ENCODE measurements at places on chromosomes 1 and 21.

GRCh38 chr1:15681349-15682292 lies 2.5 kb upstream of the PLEKHM2 start:
- no peak for DNase-seq

GRCh38 chr1:165717918-165718515 lies 19.7 kb upstream of the ALDH9A1 start:
- no peak for DNase-seq

DNA sequence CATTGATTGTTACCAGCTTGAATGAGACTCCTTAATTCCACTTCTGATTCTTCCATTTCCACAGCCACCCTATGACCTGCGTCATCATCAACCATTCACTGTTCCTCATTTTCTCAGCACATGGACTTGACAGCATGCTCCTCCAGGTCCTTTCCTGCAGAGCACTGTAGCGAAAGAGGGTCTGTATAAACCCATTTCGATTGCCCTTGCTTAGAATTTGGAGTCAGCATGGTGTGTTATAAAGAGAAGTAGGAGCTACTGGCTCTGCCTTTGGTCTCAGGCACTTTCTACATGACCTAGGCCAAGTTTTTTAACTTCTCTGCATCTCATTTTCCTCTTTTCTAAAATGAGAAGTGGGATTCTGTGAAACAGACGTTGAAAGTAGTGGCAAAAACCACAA lies 133.8 kb downstream of the AK5 start:
- no peak for DNase-seq

DNA sequence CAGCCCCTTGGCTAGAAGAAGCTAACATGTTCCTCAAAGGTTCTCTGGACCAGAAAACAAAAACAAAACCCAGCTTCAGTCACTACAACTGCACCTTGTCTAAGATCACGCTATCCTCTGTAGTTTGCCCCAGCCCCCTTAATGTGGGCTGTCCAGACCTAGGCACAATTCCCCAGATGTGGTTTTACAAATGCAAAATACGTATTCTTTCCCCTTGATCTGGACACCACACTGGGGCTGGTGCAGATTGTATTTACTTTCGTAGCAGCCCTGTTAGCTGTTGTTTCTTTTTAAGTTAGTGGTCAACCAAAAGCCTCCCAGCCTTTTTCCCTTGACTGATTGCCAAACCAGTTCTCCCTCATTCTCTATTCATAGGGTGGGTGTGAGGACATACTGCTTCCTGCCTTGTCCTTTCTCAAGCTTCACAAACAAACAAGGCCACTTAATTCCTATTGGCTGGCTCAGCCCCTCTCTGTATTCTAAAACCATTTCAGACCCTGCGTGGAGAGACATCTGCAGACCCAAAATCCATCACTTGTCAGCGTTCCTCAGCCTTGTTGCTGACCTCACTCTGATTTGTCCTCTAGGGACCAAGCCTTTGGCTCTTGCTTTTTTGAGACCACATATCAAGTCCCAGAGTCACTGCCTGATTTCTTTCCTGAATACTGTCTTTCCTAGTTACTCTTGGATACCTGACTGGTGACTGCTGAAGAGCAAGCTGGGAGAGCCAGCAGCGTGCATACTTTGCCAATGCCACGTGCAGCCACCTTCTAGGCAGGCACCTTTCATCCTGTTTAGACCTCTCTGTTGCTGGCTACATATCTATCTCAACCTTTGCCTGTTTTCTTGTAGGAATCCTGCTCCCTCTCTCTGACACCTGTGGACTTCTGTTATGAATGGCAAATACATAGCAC lies 96.4 kb upstream of the RAB3GAP2 start:
- DNase-seq, result no peak

DNA sequence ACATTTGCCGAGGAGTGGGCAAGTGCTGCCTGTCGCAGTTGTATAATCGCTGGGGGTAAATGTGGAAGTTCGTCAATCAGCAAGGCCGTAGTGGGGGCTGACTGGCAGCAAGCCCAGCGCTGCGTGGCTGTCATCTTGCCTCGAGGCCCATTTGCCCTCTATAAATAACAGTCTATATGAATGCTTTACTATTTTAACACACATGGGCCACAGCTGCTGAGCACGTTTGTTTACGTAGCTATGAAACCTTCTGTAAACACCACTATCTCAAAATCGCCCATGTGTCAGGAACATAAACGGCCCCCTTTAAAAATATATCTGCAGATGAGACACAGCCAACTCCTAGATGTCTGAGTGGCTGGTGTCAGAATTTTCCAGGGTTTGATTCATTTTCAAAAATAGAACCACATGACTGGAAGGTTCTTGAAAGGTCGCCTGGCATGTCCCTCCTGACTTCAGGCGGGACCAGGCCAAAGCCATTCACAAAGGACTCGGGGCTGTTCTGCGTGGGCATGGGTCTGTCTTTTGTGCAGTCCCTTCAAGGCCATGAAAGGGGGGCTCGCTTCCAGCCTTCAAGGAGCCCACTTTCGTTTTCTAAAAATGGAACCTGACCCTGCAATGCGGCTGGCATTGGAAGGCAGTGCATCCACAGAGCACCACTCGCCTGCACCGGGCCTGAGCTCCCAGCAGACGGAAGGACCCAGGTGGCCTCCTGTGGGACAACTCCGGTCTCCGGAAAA lies 205.5 kb downstream of the KCNJ6 start:
- DNase-seq, result no peak

DNA sequence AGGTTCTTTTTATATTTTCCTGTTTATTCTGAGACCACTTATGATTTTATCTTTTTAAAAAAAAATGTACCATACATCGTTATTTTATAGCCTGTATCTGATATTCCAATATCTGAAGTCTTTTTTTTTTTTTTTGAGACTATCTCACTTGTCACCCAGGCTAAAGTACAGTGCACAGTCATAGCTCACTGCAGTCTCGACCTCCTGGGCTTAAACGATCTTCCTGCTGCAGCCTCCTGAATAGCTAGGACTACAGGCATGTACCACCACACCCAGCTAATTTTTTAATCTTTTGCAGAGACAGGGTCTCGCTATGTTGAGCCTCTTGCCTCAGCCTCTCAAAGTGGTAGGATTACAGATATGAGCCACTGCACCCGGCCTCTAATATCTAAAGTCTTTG lies 25.1 kb downstream of the BCAR3 start:
- no peak for DNase-seq

DNA sequence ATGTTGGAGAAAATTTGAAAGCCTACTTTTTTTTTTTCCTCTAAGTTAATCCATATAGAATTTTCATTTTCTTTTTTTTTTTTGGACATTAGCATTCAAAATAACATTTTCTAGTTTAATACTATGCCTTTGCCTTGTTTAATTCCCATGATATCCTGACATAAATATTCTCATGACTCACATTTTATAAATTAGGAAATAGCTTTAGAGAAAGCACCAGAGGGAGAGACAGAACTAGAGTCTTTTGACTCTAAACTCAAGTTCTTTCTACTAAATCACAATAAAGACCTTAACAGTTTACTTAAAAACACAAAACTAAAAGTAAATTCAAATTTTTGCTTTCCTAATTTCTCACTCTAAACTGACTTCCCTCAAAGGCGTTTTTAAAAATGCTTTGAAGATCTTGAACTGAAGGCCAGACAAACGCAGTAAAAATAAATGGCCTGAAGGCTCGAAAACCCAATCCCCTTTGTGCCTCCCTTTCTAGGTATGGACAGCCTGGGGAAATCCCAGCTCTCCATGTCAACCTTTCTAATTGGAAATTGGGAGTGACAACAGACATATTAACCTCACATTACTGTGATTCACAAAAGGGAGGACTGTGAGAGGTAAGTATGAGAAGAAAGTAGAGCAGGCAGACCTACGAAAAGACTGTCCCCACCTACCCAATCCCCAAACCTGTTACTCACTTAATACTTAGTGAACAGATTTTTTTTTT lies 104.6 kb downstream of the ENAH start:
- no peak for DNase-seq

DNA sequence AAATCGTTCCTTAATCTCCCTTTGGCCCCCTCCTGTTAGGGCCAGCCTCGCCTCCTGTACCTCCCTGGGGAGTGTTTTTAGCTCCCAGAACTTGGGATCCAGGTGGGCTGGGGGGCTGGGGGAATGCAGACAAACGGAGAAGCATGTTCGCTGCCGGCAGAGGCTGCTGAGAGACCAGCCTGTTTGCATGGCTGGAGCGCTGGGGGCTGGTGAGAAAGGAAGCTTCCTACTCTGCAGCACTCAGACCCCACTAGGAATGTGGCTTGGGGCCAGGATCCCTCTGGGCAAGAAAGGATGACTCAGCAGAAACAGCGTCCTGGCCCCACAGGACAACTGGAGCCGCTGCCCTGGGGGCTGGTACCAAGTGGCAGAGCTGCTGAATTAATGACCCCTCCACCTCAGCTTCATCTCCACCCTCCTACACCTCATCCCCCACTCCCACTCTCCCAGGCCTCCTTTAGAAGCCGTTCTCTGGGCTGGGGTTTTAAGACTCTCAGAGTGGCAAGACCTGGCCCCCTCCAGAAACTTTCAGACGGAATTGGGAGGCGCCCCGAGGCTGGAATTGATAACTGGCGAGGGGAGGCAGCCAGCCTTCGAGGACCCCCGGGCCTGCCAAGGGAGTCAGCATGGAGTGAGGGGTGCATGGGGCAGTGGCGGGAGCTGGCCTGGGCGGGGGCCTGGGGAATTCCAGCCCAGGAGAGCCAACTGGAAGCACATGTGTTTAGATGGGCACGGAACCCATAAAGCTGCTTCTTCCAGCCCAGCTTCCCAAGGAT lies 28.5 kb upstream of the EPS8L3 start:
- peak; percentile 6 for DNase-seq

- DNase-seq, result no peak
Observed at GRCh38 chr1:206062464-206062863, 9.5 kb downstream of the RHEX start.

DNA sequence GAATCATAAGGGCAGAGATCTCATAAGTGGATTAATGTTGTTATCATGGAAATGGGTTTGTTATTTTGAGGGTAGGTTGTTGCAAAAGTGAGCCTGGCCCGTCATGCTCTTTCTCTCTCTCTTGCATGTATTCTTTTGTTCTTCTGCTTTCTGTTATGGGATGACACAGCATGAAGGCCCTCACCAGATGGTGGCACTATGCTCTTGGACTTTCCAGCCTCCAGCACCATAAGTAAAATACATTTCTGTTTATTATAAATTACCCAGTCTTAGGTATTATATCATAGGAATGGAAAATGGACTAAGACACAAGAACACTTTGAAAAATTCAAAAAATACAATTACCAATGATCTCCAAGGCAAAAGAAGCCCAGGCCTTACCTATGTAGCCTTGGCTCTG lies 676.1 kb downstream of the PTPRU start:
- DNase-seq, result no peak

DNA sequence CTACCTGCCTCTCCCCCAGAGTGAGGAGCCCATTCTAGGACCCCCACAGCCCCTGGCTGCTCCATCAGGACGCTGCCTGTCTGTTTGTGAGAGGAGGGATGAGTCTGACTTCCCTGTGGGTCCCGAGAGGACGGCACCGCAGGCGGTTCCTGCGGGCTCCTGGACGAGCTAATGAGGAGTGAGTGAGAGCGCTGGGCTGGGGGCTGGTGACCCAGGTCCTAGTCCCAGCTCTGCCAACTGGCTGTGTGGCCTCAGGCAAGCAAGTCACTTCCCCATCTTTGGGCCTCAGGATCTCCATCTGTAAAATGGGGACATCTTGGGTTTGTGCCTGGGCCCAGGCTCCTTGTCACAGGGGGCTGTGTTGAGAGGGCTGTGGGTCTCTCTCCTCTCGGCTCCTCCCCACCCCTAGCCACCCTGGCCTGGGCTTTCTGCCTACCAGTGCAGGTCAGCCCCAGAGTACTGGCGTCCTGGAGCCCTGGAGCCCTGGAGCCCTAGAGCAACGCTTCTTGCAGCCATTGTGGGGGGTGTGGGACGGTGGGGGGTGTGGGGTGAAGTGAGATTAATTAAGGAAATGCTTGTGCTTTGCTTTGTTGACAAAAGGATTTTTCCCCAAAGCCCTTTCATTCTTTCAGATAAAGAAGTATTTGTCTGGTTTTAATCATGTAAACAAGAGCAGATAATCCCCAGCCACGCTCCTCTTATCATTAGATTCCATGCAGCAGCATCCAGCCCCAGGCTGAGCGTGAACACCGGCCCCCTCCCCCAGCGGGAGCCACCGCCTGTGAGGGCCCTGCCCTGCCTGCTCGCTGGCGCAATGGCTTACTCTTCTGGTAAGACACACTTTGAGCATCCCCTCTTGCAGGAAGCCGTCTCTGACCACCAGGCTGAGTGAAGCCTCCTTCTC lies 26.8 kb downstream of the SLC1A7 start:
- no peak for DNase-seq

DNA sequence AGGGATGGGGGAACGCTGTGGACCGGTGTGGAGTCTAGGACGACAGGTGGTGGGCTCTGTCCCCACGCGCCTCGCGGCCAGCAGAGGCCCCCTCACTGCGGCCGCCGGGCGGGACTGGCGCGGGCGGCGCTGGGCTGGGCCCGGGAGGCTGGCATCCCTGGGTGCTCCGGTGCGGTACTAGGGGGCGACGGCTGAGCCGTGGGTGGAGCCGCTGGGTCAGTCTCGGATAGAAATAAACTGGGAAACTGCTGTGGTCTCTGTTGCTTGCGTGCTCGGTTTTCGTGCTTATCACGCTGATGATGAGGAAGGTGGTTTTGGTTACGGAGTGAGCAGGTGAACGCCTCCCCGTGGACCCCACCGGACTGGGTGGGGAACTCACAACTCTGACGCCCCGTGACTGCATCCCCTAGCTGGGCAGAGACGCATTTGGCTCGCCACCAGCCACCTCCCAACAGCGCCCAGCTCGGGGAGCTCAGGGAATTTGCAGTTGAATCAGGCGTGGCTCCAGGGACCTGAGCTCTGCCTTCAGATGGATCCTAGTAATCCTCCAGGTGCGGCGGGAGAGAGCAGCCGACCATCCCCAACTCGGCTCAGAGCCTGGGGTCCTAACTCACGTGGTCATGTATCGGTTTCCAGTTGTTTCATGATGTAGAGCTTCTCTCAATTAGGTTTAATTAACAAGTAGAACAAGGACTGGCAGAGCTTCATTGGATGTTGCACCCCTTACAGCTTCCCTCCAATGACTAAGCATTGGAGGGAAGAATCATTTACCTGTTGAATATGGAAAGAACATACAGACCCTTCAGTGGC lies 32.1 kb downstream of the HSD17B7 start:
- DNase-seq, result no peak

GRCh38 chr1:234256359-234256758 lies 116.9 kb upstream of the COA6 start:
- DNase-seq, result no peak

GRCh38 chr1:200838676-200839445 lies 33.9 kb upstream of the GPR25 start:
- DNase-seq, result no peak

GRCh38 chr1:119220991-119221390 lies 80.5 kb upstream of the WARS2 start:
- DNase-seq, result no peak

DNA sequence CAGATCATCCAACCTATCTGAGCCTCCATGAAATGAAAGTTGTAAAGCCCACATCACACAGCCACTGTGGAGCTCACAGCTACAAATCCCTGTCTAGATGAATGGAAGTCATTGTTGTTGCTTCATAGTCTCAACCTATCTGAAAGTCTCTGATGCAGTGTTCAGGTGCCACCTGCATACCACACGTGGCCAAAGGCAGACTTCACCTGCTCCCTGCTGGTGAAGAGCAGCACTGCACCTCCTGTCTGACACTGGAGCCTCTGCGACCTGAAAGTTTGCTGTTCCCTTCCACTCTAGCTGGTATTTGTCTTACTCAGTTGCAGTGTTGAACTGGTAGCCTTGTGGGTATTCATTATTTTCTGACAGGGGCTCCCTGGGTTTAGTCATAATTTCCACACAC lies 18.4 kb downstream of the LORICRIN start:
- DNase-seq, result no peak

- no peak for DNase-seq
Observed at GRCh38 chr1:231206856-231207255, 34.2 kb upstream of the GNPAT start.
